ENCODE measurements at places on chromosomes 2 and 18.
A peak's percentile ranks its signal among the peaks of the same experiment; 100 is the strongest.

DNA sequence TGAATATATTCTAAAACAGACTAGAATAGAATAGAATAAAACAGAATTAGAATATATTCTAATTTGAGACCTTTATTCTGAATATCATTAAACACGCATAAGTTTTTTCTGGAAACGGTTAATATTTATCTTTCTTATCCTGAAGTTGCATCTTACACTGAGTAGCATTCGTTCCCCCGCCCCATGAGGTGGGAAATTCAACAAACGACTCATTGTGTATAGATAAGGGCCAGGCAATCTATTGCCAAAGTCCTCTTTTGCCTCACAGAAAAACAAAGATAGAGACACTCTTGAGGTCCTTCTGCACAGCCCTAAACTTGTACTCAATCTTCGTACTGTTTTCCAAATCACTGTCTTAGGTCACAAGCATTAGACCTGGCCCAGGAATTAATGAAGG is 98.1 kb downstream of the COL6A3 start:
- no peak for DNase-seq

DNA sequence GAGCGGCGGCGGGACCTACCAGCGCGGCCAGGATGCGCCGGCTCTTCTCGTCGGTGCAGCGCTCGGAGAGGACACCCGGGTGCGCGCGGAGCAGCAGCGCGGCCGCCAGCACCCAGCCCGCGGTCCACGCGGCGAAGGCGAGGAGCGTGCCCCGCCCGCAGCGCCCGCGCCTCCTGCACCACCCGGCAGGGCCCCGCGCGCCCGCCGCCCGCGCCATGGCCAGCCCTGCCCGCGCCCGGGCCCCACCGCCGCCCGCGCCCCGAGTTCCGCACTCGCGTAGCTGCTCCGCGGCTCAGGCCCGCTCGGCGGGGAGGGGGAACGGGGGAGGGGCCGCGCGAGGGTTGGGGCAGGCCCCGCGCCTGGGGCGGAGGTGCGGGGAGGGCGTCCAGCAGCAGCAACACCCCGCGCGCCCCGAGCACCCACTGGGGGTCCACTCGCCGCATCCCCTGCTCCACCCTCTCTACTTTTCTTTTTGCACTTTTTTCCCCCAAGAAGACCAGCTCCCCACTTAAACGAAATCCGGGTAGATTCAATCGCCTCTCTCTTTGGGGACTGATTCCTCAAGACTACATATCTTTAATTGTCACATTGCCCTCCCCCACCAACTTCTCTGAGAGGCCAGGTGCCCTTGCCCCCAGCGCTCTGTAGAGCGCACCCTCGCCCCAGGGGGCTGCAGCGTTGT is at the start of gene DIPK1C:
Gene DIPK1C (minus strand): TSS at position 266 of the 682 bp plus-strand sequence. CDS start 49 bp downstream, at position 217.
- DNase-seq: no peak

GRCh38 chr2:63488118-63488713 is 100.1 kb downstream of the WDPCP start:
- peak; percentile 37 for DNase-seq

DNA sequence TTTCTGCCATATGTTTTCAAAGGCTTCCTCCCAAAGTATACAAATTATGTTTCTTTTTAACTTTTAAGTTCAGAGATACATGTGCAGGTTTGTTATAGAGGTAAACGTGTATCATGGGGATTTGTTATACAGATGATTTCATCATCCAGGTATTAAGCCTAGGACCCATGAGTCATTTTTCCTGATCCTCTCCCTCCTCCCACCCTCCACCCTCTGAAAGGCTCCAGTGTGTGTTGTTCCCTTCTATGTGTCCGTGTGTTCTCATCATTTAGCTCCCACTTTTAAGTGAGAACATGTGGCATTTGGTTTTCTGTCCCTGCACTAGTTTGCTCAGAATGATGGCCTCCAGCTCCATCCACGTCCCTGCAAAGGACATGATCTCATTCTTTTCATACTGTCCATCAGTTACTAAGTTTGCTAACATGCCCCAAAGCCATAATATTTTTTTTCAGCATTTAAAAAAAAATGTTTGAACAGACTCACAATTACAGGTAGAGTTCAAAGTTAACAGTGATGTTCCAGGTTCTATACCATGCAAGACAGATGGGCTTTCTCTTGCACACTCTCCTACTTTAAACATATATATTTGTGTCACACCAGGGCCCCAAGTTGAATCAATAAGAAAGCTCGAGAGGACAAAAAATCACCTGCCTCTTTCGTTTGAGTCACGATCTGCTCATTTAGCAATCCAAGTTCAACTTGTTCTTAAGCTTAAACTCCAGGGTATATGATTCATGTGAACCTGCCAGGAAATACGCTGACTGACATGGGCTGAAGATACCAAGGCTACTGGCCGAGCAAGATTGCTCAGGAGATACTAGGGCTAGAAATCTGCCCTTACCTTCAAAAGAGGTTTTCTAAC is 77.6 kb downstream of the AP1S3 start:
- no peak for DNase-seq

Data from fibroblast of gingiva (primary cell).